Neural crest cell (in vitro differentiated cells): ENCODE measurements at places on chromosomes 6 and 20. TPM values are rescaled to one million over a fixed set of nuclear protein-coding genes. Genes with fewer than 3 reads are reported as not detected.
A peak's percentile ranks its signal among the peaks of the same experiment; 100 is the strongest.

- no peak for DNase-seq
These were observed 20.8 kb upstream of the TSPYL1 start for GRCh38 chr6:116300566-116300965.

DNA sequence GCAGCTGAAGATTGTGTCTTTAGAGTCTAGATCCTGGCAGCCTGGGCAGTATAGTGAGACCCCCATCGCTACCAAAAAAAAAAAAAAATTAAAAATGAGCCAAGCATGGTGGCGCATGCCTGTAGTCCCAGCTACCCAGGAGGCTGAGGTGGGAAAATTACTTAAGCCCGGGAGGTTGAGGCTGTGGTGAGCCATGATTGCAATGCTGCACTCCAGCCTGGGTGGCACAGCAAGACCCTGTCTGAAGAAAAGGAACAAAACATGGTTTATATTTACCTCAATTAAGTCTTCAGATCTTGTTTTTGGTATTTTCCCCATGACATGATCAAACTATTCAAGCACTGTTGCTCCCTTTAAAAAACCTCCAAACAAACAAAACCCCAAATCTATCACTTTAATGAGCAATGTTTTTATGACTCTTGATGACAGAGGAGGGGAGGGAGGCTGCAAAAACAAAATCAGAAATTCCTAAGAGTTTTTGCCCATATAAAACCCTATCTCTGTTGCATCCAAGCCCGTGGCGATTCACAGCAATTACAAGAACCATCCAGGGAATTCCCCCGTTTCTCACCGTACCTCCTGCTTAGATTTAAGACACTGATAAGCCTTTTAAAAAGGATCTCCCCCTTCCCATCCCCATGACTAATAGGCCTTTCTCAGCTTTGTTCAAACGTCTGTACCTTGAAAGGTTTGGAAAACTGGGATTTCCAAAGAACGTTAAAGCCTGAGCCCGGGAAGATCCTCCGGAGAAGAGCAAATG, 259.9 kb downstream of the BMP7 start:
- no peak for DNase-seq

- no peak for DNase-seq
These were observed 14.5 kb upstream of the KIFC1 start for GRCh38 chr6:33377171-33377570.

GRCh38 chr20:59371431-59371830, 71.0 kb downstream of the EDN3 start:
- DNase-seq, result no peak

The DDO gene
- total RNA-seq, result not detected in 2 replicates

GRCh38 chr20:47305667-47306066, 50.8 kb downstream of the ZMYND8 start:
- no peak for DNase-seq

- no peak for DNase-seq
These were observed 3.0 kb upstream of the ARID1B start for GRCh38 chr6:156773935-156774852.

GRCh38 chr6:105803442-105803841, 282.7 kb upstream of the PRDM1 start:
- DNase-seq, result no peak

DNA sequence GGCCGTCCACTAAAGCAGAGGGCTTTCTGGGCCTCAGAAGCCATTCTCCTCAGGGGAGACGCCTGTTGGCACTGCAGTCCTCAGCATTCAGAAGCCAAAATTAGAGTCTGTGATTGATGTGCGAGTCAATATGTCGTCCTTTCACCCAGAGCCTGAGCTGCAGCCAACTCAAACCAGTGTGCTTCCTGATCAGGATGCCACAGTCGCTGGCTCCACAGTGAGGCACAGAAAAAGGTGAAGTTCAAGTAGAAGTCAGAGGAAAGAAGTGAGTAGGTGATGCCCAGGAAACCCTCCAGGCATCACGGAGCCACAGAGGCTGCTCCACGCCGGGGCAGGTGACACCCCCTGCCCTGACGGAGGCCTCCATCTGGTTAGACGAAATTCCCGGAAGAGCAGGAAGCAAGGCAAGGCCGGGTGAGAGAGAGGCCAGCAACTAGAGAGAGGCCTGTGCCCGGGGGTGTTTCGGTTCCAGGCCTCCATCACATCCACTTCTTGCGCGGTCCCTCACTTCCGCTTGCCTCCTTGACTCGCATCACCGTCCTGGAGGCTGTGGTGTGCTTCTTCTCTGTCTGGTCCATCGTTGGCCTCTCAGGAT, 177.7 kb upstream of the SNX9 start:
- DNase-seq, result no peak

The CFAP206 gene
- total RNA-seq, result 0.86 and 0.93 TPM in 2 replicates

- no peak for DNase-seq
These were observed 34.8 kb downstream of the PSMG4 start for GRCh38 chr6:3293271-3294155.

DNA sequence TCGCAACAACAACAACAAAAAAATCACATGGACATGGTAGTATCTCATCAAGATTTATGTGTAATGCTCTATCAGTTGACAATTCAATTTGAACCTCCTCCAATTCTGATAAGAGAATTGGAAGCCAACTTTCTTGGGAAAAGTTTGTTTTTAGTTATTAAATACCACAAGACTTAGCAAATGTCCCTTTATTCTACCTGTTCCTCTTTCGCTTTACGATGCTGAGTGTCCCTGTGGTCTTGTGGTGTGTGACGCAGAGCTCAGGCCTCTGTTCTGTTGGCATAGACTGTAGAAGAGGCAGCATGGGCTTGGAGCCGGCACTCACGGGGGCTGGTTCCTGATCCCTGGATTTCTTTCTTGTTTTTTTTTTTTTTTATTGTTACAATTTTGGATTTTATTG, 76.7 kb downstream of the PSMB1 start:
- DNase-seq, result no peak

- no peak for DNase-seq
These were observed 17.8 kb upstream of the SCAF8 start for GRCh38 chr6:154715446-154715845.

DNA sequence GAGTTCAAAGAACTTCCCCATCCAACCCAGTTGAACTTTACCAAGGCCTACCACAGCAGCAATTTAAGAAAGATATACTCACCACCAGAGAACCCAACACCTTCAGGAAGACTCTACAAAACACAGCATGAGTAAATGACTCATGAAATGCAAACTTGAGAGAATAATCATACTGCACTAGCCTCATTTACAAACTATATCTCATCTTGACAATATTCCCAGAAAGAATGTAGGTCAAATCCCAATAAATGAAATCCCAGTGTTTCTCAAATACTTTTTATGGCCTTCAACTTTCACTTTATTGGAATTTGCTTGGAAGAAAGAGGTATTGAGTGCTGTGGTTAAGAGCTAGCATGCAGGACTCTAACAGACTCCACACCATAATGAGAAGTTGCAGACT, 60.0 kb downstream of the FYN start:
- no peak for DNase-seq

DNA sequence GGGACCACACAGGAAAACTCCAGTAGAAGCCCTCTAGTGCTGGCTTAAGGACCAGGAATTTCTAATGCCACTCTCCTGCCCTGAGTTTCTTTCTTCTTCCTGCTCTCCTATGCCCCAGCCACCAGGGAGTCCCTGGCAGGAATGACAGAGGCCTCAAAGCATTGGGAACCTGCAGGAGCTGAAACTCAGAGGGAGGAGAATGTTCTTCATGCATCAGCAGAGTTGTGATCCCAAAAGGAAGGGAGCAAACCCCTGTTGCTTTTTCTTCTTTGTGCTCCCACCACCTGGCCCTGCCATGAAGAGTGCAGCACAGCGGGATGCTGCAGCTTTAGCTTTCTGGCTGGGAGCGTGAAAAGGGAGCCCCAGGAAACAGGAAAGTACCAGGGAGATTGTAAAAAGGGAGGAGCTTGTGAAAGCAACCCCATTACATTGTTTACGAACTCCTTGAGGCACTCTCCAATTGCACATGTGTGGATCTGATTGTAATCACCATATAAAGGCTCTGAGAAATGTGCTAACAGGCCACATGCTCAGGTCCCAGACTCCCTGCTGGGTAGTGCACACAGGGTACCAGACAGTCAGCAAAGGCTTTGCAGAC, 34.7 kb upstream of the FKBP1A start:
- DNase-seq, result no peak

DNA sequence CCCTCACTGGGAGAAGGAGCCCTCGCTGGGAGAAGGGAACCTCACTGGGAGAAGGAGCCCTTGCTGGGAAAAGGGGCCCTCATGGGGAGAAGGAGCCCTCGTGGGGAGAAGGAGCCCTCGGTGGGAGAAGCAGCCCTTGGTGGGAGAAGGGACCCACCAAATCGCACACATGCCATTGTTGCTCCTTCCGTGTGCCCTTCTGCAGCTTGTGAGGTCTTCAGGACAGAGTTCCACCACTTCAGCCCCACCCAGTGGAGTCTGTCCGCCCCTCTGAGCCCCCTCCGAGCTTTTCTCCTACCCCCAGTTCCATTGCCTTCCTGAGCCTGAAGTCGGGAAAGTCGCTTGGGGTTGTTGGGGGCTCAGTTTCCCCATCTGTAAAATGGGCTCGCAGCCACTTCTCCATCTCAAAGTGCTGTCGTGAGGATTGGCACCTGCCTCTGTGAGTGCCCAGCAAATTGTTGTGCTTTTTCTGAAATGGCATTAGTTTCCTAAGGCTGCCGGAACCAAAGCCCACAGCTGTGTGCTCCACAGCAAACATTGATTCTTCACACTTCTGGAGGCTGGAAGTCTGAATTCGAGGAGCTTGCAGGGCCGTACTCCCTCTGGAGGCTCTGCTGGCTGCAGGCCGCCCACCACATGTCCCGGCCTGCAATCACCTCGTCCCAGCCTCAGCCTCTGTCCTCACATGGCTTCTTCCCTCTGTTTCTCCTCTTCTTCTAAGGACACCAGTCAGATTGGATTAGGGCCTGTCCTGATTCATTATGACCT, 124.7 kb upstream of the PMEPA1 start:
- no peak for DNase-seq

The PSMB9 gene
- not detected in 2 replicates for total RNA-seq

The EDN3 gene
- 0.20 and 0.28 TPM in 2 replicates for total RNA-seq

The CPXM1 gene
- 200 and 218 TPM in 2 replicates for total RNA-seq

GRCh38 chr6:130587778-130588520, 222.1 kb downstream of the TMEM200A start:
- no peak for DNase-seq

- DNase-seq, result peak; percentile 33
These were observed 118.0 kb upstream of the POU3F2 start for GRCh38 chr6:98716341-98716740.

- DNase-seq, result no peak
These were observed 1.4 kb downstream of the SPO11 start for GRCh38 chr20:57330998-57331397.

The TRMT6 gene
- 23.1 and 24.4 TPM in 2 replicates for total RNA-seq
